ENCODE measurements at places on chromosomes 1 and 21. TPM values are rescaled to one million over a fixed set of nuclear protein-coding genes. Genes with fewer than 3 reads are reported as not detected.

DNA sequence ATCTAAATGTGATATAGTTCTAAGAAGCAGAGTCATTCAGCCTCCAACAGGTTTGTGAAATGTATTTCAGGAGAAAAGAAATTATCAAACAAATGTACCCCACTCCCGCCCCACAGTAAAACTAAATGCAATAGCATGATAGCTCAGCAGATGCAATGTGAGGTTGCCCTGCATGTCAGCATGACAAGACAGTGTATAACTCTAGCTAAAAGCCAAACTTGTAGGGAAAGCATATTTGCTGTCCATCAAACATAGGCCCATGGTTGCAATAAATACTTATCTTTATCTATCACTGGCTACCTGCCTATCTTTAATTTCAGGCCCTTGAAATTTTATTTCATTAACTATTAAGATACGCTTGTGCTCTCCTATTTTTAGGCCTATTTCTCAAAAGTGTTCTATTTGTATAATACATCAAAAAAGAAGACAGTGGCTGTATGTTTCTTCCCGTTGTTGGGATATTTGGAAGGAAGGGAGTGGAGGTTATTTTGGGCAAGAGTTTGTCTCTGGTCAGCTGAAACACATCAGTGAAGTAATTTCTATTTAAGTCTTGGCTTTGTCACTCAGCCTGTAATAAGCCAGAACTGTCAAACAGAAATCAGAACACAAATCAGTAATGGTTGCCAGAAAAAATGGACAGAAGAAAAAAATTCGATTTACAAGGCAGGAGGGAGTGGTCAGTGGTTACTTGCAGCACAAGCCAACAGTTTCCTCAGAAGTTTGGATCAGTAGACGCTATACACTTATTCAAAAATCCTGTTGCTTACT is 307.4 kb upstream of the ADGRL2 start:
- no peak for DNase-seq

DNA sequence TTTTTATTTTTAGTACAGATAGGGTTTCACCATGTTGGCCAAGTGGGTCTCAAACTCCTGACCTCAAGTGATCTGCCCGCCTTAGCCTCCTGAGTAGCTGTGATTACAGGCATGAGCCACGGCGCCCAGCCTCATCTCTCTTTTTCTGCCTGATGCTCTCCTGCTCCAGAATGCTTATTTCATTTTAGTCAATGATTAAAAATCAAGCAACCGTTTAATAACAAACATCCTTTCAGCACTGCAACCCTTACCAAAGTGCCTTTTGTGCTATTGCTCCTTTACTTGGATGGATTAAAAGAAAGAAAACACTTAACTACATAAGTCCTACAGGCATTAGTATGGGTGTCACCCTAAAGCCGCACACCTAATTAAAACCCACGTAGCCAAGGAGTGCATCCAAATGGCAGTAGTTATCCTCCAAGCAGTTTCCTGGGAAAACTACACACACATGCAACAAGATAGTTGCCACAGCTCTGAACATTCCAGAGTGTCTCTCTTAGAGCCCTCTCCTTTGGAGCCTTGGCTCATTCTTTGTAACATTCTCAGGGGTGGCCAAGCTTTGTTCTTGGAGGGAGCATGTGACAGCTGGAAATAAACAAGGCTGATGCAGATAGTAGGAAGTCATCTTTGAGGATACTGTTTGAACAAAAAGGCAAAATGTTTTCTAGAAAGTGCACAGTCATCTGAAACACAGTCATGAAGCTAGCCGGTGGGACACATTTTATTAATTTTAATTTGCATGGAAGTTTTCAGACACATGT is 51.2 kb downstream of the KCNJ15 start:
- DNase-seq, result no peak

GRCh38 chr1:170097449-170097948 is 23.0 kb upstream of the KIFAP3 start:
- no peak for DNase-seq

- DNase-seq, result no peak
Observed at GRCh38 chr1:187956975-187957374, 1128.2 kb downstream of the PLA2G4A start.

Gene CLDN17
- not detected for total RNA-seq

DNA sequence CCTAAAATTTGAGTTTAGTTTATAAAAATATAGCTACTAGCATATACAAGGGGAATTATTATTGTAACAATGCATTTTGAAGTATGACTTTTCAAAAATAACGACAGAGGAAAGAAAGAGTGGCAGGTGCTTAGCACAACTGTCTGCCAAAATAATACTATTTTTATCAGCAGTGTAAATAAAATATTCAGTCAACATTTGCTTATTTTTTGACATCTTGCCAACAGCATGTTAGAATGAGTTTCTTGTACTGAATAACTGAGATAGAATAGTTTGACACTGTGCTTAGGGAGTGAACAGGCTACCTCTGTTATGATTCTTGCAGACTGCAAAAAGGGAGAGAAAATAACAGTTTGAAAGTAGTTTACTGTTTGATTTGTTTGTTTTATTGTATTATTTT is 909.8 kb downstream of the BRINP3 start:
- no peak for DNase-seq

Gene PGLYRP3
- not detected for total RNA-seq

DNA sequence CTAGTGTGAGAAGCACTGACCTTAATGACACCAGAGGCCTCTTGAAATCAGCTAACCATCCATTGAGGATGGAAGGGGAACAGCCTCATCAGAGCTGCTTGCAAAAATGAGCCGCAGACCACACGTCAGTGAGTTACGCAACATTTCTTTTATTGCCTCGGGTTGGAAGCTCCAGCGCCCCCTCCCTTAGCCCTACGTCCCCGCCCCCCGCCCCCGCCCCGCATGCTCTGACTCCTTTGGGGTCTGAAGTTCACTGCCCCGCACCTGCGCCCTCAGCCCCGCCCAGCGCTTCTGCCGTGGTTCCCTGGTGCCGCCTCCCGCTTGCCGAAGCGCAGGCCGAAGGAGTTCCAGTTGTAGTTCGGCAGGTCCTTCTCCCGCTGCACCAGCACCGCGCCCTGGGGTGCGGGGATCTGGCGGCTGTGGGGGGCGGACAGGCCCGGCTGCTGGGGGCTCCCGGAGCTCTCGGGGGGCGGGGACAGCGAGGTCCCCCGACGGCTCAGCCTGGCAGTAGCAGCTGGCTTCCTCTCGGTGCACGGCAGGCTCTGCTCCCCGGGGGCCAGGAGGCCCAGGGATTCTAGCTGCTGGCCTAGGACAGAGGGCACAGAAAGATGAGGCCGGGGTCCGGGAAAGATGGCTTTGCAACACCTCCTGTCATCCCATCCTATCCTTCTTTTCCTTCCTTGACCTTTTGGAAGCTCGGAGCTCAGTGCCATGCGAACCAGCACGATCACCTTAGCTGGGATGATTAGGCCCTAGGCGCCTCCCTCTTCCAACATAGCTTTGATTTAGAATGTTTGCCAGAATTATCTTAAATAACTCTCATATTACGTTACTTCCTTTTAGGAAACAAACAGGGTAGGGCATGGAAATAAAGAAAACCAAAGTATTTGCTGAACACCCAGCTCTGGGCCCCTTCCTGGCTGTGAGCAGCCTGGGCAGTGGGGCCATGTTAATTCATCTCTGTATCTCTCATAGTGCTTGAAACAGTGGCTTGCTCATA is 5.8 kb downstream of the KISS1 start:
- no peak for DNase-seq

Gene PPM1J
- 1.1 TPM for total RNA-seq

GRCh38 chr1:184647471-184647870 is 107.2 kb downstream of the EDEM3 start:
- no peak for DNase-seq

GRCh38 chr1:243849421-243850201 is 432 bp downstream of the AKT3 start:
- DNase-seq, result peak; percentile 34

DNA sequence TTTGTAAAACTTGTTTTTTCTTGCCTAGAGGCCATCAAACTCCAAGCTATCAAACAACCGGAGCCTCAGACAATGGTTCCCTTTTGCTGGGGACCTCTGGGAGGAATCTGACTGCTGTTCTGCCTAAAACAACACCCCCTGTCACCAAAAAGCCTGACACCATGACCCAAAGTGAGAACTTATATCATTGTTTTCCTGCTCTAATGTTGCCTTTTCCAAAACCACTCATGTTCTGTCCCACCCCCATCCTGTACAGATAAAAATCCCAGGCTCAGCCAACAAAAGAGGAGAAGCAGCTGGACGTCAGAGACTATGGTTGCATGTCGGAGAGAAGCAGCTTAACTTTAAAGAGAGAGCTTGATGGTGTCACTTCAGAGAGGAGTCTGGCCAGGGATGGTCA is 327.2 kb upstream of the CXADR start:
- no peak for DNase-seq

- DNase-seq, result no peak
Observed at GRCh38 chr21:35517865-35518264, 468.8 kb upstream of the RUNX1 start.

Gene HCN3
- 22.4 TPM for total RNA-seq

Gene CRNN
- not detected for total RNA-seq

Gene NCF2
- total RNA-seq, result not detected

DNA sequence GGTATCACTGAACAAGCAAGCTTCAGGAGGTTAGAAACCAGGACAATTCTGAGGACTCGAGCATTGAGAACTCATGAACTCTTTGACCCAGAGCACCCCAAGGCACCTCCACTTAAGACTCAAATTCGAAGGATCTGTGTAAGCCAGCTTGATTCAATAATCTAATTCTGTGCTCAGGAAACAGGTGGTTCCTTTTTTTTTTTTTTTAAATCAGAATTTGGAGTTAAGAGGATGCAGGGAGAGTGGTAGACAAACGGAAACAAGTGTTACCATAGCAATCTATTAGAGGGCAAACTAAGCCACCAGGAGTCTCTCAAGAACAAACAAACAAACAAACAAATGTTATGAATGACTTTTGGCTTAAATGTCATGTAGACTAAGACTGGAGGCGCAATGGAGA is 53.8 kb upstream of the DPH5 start:
- no peak for DNase-seq

GRCh38 chr1:182149411-182149965 is 88.0 kb upstream of the ZNF648 start:
- DNase-seq, result no peak

- DNase-seq, result no peak
Observed at GRCh38 chr21:43643193-43643592, 16.1 kb downstream of the HSF2BP start.

- DNase-seq, result no peak
Observed at GRCh38 chr1:162300057-162300917, 76.4 kb downstream of the SPATA46 start.

Gene ZNF362
- total RNA-seq, result 56.3 TPM

GRCh38 chr1:161499099-161500039 is 5.9 kb upstream of the FCGR2A start:
- DNase-seq, result no peak

- DNase-seq, result no peak
Observed at GRCh38 chr21:28974531-28975227, 18.0 kb downstream of the LTN1 start.

DNA sequence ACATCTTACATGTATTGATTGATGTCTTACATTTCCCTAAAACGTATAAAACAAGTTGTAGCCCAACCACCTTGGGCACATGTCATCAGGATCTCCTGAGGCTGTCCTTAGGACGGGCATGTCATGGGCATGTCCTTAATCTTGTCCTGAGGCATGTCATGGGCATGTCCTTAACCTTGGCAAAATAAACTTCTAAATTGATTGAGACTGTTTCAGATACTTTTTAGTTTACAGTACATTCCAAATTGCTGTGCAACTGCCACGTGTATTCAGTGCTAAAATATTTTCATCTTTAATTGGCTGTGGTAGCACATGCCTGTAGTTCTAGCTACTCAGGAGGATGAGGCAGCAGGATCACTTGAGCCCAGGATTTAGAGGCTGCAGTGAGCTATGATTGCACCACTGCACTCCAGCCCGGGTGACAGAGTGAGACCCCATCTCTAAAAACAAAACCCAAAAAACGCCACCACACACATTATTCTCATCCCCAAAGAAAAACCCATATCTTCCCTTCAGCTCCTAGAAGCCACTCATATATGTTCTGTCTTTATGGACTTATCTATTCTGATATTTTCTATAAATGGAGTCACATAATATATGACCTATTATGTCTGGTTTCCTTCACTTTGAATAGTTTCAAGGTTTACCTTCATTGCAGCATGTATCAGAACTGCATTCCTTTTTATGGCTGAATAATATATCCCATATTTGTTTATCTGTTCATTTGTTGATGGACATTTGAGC is 96.0 kb upstream of the BTG3 start:
- no peak for DNase-seq

GRCh38 chr1:12626888-12627287 is 8.9 kb upstream of the DHRS3 start:
- DNase-seq, result no peak

GRCh38 chr21:29194847-29195246 is 64.4 kb downstream of the MAP3K7CL start:
- no peak for DNase-seq

DNA sequence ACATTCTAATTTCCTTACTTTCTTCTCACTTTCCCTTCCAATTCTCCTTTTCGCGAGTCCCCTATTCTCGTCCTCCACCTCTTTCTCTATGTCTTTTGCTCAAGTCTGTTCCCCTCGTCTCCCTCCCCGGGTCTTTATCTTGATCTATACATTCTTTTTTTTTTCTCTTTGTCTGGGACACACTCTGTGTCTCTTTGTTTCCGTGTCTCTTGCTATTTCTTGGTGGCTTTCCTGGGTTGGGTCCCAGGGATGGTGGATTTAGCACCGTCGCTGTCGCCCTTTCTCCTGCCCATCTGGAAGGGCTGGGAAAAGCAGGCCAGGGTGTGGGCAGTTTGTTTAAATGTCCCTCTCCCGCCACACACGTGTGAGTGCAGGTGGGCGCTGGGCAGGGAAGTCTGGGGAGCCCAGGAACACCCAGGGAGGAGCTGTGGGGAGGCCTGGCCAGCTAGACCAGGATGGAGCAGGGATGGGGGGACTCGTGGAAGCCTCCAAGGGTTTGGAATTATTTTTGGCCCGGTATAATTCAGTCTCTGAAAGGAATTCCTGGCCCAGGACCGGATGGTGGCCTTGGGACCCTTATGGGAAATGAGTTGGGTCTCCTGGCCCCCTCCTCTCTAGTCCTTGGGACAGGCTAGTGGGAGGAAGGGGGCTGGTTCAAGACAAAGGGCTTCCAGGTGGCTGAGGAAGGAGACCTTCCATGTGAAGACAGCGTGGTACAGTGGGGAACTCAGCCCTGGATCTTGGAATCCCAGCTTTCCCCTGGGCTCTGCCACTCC is 9.5 kb upstream of the ID3 start:
- DNase-seq, result no peak

GRCh38 chr1:23135268-23135667 is 33.4 kb downstream of the LUZP1 start:
- DNase-seq, result no peak

DNA sequence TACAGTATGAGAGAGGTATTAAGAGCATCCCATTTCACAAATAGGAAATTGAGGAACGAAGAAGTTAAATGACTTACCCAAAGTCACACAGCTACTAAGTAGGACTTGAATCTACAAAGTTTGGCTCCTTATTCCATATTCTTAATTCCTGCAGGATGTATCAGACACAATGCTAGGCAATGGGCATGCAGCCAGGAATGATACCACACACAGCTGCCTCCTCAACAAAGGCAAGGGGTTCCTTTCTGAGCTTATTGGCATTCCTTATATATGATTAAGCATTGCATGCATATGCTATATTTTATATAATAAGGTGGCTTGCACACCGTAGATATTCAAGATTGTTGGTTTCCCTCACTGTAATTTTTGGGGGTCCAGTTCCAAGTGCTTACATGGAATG is 34.2 kb upstream of the JUN start:
- no peak for DNase-seq
